Fibroblast of skin of abdomen (primary cell): ENCODE measurements at places on chromosomes 1 and 21.

DNA sequence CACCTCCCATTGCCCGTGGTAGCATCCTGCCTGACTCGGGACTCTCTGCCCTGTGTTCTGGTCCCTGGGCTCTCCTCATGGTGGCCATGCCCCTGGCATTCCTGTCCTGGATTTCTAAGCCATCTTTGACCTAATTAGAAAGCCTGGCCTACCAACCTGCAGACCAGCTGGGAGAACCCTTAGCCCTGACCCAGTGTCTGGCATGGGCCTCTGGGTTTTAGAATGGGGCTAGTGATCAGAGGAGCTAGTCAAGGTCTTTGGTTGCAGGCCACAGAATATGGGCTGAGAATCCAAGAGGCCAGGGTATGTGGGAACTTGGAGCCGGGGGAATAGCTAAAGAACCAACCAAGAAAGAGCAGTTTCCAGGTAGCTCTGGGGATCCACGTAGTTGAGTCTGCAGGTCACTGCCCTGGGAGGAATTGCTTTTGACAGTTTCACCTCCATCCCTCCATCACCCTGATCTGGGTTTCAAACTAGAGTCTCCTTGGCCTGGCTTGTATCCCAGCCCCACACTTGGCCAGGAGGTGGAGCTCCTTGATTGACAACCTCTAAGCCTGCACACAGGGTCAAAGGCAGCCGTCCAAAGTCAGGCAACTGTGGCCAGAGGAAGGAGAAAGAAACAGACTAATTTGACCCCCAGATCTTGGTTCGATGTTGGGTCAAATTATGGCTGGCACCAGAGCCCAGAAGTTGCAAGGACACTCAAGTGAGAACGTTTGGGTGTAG is 54.7 kb upstream of the ABCG1 start:
- DNase-seq = no peak

DNA sequence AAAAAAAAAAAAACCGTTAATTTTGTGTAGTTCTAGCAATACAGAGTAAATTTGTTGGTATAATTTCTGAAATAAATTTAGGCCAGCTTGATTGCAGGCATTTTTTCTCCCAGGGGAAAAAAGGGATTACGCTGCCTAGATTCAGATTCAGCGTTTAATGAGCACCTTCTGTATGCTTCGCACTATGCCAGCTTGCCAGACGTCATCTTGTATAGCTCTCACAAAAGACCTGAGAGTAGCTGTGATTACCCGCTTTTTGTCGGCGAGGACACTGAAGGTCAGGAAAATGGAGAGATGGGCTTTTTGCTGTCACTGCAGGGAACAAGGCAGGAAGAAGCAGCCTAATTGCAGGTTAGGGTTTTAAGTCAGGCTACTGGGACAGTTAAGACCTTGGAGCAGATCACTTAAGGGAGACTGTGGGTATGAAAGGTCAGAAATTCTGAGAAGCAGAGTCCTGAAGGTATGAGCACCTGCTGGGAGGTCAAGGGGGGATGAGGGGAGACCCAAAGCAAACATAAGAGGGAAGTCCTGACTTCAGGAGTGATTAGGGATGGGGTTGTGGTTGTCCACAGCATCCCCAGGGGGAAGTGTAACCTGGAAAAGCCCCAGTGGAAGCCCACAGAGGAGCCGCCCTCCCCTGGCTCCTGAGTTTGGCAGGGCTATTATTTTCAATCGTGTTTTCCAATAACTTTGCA is 39.0 kb downstream of the TMCC2 start:
- DNase-seq = no peak

- DNase-seq = no peak
Observed at GRCh38 chr1:33408093-33408436, 22.8 kb downstream of the PHC2 start.

GRCh38 chr1:54489627-54490250 is 58.3 kb upstream of the ACOT11 start:
- DNase-seq = no peak

DNA sequence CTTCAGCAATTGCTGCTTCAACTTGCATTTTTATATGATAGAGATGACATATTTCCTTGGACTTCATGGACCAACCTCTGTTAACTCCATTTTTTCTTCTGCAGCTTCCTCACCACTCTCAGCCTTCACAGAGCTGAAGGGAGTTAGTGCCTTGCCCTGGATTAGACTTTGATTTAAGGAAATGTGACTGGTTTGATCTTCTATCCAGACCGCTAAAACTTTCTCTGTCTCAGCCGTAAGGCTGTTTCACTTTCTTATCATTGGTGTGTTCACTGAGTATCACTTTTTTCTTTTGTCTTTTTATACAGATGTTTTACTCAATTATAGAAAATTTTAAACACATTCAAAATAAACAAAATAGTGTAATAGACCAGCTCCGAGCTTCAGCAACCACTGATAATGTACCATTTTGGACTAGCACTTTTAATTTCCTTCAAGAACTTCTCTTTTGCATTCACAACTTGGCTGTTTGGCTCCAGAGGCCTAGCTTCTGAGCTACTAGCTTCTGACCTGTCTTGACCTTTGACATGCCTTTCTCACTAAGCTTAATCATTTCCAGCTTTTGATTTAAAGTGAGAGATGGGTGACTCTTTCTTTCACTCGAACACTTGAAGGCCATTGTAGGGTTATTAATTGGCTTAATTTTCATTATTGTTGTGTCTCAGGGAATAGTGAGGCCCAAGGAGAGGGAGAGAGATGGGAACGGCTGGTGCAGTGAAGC is 9.3 kb downstream of the NEK7 start:
- DNase-seq = no peak

DNA sequence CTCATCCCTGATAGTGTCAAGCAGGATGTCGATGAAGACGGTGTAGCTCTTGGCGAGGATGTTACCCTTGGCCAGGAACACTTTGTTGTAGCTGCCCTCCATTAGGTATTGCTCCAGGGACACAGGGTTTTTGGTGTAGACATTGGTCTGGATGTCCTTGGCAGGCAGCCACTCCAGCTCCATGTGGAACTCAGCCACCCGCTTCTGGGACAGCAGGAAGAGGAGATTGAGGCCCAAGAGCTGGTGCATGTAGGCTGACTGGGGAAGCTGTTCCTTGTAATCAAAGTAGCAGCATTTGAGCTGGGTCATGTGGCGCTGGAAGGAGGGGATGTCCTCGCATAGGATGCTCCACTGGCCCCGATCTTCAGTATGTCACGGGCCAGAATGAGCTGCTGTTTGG is 9.5 kb downstream of the IL6R start:
- no peak for DNase-seq

DNA sequence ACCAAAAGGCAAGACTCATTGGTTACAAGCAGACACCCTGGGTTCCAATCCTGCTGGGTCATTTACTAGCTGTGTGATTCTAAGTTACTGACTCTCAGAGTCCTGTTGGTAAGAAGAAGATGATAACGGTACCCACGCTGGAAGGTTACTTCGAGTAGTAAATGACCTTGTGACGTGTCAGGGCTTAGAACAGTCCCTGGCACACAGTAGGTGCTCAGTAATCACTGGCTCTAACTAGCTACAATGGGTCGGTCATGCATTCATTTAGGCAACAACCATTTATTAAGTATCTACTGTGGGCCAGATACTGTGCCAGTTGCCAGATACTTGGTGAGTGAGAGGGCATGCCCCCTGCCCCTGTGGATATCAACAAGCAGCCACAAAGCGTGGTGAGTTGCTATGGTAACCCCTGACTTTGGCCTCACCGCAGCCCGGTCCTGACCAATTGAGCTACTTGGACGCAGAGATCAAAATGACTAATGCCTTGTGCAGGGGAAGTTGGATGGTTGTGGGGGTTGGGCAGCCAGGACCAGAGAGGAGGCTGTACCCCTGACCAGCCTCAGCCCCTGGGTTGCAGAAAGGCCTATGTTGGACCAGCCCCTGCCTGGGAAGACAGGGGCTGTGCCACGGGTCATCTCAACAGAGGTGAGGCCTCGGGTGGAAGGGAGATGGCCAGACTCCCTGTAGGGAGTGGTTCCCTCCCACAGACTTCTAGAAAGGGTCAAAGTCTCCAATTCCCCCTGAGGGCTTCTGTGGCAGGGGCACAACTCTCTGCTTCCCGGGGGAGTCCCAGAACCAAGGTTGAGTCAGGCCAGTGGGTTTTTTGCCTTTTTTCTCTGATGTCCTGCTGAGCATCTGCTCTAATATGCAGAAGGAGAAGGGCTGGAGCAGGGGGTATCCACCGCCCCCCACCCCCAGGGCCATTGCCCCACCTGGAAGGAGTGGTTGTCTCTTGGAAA is 16.0 kb downstream of the DHRS3 start:
- DNase-seq = no peak
